ENCODE measurements at places on chromosomes 2 and 18. TPM values are rescaled to one million over a fixed set of nuclear protein-coding genes. Genes with fewer than 3 reads are reported as not detected.

GRCh38 chr2:27288610-27289009 lies 6.4 kb downstream of the TRIM54 start:
- DNase-seq = no peak

GRCh38 chr2:147904051-147904450 lies 59.2 kb downstream of the ACVR2A start:
- DNase-seq = no peak

The COL4A3 gene
- total RNA-seq = not detected

DNA sequence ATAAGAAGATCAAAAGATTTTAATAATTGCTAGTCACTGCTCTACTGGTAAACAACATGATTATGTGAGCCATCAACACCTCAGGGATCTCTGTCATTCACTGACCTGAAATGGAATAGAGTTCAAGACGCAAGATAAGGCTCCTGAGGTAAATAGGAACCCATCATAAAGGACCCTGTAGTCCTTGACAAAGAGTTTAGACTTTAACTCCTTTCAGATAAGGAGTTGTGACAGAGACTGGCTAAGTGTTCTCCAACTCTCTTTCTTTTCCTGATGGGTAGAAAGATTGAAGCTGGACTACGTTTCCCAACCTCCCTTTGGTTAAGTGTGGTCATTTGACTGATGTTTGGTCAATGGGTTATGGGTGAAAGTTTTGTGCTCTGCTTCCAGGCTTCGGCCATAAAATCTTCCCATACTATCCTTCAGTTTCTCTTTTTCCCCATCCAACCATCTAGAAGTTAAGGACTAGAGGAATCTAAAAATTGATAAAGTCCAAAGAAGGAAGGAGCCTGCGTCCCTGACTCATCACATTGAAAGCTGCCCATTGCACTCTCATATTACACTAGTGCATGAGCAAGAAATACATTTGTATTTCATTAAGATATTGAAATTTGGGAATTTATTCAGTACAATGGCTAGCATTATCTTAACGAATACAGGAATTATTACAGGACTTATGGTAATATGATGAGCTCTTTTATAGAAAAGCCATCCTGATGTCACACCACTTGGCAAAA lies 293.7 kb upstream of the ACVR2A start:
- no peak for DNase-seq

DNA sequence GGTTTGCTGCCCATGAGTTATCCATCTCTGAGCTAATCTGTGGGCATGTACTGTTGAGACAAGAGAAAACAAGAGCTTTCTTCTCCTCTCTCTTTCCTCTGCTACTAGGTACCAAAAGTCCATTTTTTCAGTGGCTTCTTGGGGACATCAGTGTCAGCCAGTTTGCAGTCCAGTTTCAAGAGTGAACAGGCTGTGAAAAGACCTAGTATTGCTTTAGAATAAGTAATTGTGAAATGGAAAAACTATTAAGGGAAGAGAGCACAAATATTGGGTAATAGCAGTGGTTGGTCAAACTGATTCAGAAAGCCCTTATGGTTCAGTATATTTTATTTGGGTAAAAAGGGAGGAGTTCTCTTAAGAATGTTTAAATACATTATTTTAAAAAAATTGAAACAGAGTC lies 33.0 kb upstream of the MEP1B start:
- DNase-seq = no peak

DNA sequence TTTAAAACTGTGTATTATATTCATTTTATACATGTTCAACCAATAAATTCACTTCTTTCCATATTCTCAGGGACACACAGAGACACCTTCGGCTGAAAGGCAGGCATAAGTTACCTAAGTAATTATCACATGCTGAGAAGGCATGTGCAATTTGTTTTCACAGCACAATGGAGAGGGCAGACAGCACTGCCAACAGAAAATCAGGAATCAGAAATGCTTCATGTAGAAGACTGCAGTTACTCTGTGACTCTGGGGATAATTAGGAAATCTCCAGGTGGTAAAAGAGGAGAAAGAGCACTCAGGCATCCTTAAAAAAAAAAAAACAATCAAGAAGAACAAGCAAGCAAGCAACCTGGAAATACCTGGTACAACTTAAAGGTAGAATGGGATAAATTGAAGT lies 49.3 kb downstream of the DSEL start:
- DNase-seq = no peak

The GPBAR1 gene
- total RNA-seq = 1.6 TPM

The MARS2 gene
- total RNA-seq = 5.6 TPM

The AQP12A gene
- not detected for total RNA-seq

DNA sequence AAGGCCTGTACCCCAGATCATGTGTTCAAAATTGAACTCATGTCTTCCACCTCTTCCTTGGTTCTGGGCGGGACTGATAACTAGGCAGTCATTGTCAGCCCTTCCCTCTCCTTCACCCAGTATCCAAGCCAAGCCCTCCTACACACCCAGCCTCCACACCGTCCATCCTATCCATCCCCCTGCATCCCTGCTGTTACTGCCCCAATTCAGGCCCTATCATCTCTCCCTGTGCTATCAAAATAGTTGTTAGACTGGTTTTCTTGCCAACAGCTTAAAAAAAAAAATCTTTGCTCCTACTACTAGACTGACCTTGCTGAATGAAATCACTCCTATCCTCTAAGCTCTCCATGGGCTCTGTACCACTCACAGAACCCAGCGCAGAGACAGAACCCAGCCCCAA lies 32.8 kb downstream of the TGFA start:
- DNase-seq = no peak

Data from glutamatergic neuron (in vitro differentiated cells).